ENCODE measurements at places on chromosomes 3 and 15.

- no peak for DNase-seq
Observed at GRCh38 chr3:76765511-76765910, 274.4 kb upstream of the ROBO2 start.

DNA sequence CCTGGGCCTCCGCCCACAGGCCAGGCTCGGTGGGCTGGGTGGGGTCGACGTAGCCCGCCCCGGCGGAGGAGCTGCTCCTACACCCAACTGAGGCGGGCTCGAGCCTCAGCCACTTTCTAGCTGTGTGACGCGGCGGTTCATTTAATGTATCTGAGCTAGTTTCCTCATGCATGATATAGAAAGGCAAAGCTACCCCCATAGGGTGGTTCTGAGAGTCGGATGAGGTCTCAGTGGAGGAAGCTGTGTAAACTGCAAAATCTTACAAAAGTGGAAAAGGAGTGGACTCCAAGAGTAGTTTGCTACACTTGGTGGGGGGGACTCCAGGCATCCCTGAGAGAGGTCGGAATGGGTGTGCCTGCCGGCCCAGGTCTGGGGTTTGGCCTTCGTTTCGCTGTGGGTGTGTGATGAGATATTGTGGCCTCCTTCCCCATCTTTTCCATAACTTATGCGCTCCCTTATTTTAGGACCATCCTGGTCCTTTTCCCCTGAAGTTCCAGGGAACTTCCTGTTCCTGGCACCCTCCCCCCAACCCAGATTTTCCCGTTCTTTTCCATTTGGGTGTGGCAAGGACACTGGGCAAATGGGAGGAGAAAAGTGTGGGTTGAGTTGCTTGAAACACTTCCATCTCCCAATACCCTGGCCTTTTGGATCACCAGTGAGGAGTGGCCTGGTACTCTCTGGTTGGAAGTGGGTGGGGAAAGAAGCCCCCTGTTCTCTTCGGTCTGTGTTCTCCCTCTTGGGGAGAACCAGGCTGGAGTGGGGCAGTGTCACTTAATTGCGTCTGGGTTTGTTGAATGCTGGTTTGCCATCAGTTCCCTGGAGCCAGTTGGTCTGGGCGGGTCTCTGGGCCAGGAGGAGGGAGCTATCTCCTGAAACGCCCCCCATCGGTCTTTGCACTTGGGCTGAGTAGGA, 1.1 kb downstream of the PDIA5 start:
- DNase-seq, result no peak

GRCh38 chr15:48680841-48681240, 35.3 kb upstream of the FBN1 start:
- DNase-seq, result no peak

GRCh38 chr15:84747416-84748273, 747 bp upstream of the ZNF592 start:
- DNase-seq, result peak; percentile 60

GRCh38 chr3:877001-877400, 215.8 kb upstream of the CNTN6 start:
- DNase-seq, result no peak

Data from stimulated activated CD4-positive, alpha-beta T cell treated with anti-CD3 and anti-CD28 coated beads, Interleukin-2, amount 100 ng/mL, for 48 hours (primary cell).